ENCODE measurements at places on chromosomes 11 and 22.

- DNase-seq: no peak
Measured at GRCh38 chr22:45290410-45290936, 5.7 kb downstream of the UPK3A start.

DNA sequence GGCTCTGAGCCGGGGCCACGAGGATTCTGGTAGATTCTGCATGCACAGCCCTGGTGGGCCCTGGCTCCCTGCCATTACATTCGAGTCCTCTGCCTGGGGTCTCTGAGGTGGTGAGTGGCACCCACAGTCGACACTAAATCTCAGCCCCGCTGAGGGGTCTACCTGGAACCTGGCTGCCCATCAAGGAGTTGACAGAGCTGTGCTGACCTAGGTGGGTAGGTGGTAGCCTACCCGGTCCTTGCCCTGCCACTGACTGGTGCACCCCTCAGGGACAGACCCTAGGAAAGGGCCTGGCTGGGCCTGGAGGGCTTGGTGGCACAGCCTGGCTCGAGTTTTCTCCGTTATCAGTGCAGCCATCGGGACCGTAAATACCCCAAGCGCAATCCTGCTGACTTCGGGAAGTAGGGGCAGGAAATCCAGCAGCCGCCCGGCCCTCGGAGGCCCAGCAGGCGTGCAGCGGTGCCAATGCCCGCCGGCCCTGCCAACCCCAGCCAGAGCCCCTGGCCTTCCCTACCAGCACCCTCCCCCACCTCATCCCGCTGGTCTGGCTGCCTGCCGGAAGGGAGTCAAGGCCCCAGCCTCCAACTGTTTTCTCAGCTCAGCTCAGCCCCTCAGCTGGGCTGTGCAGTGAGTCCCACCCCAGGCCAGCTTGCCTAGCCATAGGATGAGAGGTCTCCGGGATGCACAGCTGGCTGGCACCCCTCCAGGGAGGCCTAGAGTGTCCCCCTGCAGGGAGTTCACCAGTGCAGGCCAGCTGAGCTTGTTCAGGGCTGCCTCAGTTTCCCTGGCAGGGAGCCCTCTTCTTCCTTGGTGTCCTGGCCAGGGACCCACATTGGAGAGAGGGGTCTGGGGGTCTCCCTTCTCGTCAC is 80.4 kb upstream of the KCNQ1OT1 start:
- no peak for DNase-seq

- no peak for DNase-seq
Measured at GRCh38 chr11:2393111-2393868, 7.3 kb upstream of the TSSC4 start.

DNA sequence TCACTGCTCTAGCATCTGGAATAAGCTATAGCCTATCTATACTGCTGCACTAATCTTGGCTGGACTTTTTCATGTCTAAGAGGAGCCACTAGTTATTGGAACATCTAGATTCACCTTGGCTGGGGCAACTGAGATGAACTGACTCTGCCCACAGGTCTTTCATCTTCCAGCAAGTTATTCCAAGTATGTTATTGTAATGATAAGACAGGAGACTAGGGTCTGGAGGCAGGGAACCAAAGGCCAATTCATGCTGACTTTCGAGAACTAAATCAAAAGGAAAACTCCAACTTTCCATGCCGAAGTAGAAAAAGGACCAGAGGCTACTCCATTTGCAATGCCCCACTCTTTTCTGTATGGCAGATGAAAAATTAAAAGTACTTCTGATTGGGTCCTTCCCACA is 1243.0 kb upstream of the RAG2 start:
- DNase-seq: no peak

DNA sequence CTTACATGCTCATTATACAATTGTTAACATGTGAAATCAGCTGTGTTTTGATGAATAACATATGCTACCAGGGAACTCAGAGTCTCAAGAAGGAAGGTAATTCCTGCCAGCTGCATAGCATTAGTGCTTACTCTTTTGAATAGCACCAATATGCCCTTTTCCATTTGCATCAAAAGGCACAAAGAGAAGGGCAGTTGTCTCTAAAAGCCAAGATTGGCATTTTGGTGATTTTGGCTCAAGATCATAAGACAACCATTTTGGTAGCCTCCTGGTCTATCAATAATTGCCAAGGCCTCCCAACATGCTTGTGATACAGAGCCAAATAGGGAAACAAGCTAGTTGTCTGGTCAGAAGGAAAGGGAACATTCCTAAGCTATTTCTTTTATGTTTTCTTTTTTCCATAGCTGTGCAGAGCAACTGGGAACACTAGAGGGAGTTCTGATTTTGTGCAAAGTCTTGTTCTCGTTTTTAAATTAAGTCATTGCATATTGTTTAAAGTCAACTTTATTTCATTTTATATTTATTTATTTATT is 416.7 kb upstream of the CHORDC1 start:
- DNase-seq: no peak

DNA sequence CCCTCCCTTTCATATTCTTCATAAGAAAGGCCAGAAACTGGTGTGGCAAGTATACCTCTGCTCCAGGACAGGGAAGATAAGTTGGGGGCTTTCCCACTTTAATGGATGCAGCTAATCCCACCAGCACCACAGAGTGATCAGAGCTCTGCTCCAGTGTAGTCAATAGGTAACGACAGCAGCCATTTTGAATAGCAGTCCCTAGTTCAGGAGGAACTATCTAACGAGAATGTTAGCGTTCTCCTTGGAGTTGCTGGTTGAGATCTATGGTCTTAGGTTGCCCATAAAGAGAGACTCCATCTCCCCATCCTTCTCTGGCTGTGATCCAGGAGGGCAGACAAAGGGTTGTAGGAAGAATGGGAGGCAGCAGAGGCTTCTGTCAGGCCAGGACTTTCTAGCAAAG is 64.0 kb upstream of the CCDC90B start:
- no peak for DNase-seq

Measured in suppressor macrophage treated with lipopolysaccharide for 4 hours (primary cell).